ENCODE measurements at places on chromosomes 11 and 22.
A peak's percentile ranks its signal among the peaks of the same experiment; 100 is the strongest.

- DNase-seq = no peak
These were observed 377.0 kb downstream of the DDX10 start for GRCh38 chr11:109041876-109042275.

DNA sequence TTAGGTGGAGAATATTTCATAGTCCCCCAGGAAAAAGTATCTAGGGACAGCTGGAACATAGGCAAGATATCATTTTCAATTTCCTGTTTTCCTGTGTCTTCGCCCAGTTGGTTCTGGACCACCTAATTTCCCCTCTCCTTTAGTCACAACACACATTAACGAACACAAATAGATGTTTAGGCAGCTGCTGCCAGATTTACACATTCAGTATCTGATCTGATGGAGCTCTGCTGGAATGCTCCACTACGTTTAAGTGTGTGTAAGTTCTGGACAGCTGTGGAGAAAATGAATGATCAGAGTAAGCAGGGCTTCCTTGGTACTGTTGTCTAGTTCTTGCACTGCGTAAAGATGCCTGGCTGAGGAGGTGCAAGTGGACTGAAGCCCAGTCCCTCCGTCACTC, 36.1 kb upstream of the CLPB start:
- DNase-seq = no peak

- no peak for DNase-seq
These were observed 8.7 kb downstream of the ANO9 start for GRCh38 chr11:433111-433510.

GRCh38 chr11:117997823-117998579, 11.8 kb downstream of the IL10RA start:
- peak; percentile 29 for DNase-seq

GRCh38 chr11:64803846-64804345, 882 bp upstream of the MAP4K2 start:
- DNase-seq = no peak

DNA sequence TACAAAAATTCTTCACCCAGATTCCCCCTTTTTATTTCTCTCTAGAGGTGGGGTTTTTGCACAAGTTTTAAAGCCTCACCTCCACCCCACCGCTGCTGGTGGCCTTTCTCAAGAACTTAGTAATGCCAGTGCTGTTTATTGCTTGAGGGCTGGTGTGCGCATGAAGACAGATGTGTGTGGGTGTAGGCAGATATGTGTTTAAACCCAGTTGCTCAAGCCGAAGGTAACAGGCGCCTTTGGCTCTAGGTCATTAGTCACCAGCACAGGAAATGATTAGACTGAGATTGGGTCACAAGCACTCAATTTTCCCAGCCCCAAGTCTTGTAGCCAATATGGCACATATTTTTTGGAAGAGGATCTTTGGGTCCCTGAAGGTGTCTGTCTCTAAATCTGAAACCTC, 2.7 kb upstream of the CLMP start:
- DNase-seq = no peak

GRCh38 chr11:128318856-128319474, 268.4 kb downstream of the ETS1 start:
- peak; percentile 64 for DNase-seq

DNA sequence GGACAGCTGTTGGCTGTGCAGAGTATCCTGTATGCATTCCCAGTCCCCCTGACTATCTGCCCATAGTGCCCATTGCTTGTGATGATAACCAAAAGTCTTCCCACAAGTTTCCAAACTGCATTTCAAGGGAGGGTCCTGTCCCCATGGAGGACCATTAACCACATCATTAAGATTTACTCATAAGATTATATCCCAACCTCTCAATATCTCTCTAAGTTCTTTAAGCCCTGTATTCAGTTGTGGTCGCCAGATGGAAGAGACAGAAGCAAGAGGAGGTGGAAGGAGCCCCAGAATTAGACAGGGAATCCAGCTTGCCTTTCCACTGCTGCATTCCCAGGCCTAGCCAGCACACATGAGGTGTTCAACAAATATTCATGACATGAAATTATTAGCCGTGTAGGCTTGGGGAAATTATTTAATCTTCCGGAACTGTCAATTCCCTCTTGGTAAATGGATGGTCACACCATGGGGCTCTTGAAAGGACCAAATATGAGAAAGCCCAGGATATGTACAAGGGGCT, 42.6 kb upstream of the TIMP3 start:
- DNase-seq = no peak

DNA sequence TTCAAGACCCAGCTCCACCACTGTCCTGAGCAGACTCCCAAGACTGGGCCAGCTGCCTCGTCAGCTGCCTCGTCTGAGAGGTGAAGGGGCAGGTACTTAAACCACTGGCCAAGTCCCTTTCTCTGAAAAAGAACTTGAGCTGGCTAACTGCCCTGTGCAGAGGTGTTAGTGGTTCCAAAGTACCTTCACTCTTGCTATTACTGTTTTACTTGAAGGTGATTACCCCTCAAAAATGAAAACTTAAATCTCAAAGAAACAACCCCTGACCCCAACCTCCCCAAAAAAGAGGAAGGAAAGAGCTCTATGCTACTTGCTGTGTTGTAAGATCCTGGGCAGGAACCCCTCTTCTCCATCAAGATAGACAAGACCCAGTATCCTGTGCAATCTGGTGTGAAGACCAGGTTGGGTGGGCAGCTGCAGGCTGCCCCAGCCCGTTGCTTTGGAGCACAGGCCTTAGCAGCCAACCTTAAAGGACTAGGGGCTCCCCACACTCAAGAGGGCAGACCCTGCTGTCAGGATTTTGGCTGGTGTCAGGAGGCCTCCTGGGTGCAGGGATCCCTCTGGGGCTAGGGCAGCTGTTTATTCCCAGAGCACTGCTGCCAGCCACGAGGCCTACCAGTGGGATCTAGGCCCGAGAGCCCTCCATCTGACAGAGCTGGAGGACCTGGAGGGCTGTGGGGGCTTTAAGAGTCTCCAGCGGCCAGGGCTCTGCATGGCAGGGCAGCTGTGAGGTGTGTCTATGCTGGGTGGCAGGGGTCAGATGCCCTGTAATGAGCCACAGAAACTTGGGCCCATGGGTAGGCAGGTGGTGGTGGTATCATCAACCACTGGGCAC, 13.0 kb downstream of the GUCD1 start:
- DNase-seq = no peak

DNA sequence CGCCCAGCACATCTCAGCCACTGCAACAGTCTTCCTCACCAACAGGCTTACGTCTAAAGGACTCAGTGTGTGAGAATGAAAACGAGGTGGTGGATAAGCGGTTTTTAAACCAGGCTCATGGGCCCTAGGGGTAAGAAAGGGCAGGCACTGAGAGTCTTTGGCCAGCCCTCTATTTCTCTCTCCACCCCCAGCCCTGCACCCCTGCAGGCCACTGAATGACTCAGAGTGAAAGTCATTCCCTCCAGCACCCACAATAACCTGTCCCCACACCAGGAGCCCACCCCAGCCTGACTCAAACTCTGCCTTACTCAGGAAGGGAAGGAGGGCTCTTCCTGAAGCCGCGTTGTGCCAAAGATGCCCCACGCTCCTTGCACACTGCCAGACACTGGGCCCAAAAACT, 72.0 kb downstream of the LARGE1 start:
- no peak for DNase-seq

DNA sequence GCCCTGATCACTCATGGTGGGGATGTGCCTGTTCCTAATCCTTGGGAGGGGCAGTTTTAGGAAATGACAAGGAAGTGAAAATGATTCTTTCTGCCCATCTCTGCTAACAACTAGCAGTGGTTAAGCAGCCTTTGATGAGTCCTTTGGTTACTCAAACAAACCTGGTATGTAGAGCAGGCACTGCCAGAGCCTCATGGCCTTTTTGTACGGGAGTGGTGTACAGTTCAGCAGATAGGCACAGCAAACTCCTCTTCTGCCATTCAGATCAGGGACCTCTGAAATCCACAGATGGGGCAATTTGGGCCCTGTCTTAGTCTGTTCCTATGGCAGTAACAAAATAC, 66.2 kb downstream of the FZD4 start:
- no peak for DNase-seq

All from stimulated activated naive CD4-positive, alpha-beta T cell treated with Interleukin-2 at 50 U/mL for 16 hours (primary cell).